Kidney capillary endothelial cell (primary cell): ENCODE measurements at places on chromosomes 12 and 14.

DNA sequence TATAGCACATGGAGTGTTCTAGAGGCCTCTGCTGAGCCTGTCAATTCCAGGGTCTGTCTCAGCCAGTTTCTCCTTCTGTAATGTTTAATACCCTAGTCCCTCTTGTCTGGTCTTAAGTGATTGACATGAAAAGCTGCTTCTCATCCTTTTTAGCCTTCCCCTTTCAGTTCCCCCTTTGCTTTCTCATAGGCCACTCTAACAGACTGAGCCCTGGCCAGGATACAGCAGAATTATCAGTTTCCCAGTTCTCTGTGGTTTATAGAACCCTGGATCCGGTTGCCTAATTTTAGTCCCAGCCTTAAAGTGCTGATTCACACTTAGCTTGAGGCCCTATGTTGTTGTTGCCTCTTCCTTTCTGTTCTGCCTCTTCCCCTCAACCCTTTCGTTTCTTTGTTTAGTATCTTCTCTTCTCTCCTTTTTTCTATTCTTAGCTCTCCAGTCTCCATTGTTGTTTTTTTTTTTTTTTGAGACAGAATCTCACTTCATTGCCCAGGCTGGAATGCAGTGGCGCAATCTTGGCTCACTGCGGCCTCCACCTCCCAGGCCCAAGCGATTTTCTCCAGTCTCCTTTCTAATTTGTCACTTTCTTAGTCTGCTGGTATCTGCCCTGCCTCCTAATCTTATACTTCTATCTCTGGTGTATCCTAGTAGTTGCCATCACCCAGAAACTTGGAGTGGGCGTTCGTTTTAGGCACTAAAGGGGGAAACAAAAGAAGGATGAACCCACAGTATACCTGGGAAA is 2.9 kb upstream of the BIN2 start:
- DNase-seq: no peak

DNA sequence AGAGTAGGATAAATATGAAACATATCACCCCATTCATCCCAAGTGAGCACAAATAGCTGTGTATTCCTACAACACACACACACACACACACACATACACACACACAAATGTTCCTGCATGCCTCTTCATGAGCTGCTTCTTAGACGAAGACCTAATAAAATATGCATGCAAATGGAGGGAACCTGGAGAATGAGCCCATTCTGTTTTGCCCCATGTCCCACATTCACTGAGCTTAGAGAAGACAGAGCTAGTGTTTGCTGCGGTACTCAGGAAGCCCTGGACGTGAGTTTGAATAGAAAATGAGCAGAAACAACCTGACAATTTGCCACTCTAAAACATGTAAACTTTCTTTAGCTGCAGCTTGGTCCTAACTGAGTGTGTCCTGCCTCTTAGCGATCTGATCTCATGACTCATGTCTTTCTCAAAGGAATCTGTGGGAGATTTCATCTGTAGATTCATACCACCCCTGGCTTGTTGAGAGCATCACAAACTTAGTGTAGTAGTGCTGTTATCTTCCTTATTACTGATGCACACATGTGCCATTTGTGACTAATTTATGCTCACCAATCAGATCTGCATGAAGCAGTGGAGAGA is 86.8 kb downstream of the ITPR2 start:
- no peak for DNase-seq

DNA sequence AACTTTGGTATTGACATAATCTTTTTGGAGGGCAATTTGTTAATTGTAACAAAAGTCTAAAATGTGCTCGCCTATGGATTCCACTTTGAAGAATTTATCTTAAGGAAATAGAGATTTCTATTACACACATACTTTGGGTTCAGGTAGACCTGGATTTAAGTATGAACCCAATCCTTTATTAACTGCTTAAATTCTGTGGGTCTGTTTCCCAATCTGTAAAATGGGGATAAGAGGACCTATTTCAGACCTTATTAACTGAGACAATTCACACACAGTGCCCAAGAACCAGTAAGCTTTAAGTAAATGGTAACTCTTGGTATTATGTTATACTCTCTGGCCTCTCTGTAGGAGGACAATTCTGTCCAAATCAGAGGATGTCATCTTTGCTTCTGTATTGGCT is 822 bp upstream of the EIF2B2 start:
- no peak for DNase-seq

GRCh38 chr14:68723808-68724268 is 69.0 kb downstream of the ZFP36L1 start:
- no peak for DNase-seq

DNA sequence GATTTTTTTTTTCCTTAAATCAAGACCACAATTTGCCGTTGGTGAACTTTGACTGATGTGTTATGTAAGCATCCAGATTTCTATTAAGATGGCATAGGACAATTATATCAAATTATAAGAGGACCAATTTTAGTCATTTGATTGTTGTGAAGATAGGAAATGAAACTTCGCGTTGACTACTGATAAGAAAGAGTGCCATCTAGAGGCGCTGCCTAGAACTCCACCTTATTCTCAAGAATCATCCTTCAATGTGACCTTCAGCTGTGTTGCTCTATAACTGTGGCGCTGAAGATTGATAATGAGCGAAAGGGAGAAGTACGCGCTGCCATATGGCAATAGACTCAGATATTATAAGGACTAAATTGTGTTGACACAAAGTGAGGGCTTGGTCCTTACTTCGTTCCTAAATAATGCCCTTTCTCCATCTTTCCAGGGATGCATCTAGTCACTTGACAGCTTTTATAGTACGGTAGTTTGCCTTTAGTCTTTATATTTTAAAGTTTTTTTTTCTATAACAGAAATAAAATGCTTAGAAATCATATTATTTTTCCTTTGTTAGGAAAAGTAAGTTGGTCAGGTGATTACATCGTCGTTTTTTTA is 350.8 kb upstream of the STXBP6 start:
- DNase-seq: peak; percentile 42

- no peak for DNase-seq
Observed at GRCh38 chr14:77421201-77421600, 2.1 kb downstream of the NOXRED1 start.

- no peak for DNase-seq
Observed at GRCh38 chr12:33752854-33753253, 269.4 kb upstream of the ALG10 start.

DNA sequence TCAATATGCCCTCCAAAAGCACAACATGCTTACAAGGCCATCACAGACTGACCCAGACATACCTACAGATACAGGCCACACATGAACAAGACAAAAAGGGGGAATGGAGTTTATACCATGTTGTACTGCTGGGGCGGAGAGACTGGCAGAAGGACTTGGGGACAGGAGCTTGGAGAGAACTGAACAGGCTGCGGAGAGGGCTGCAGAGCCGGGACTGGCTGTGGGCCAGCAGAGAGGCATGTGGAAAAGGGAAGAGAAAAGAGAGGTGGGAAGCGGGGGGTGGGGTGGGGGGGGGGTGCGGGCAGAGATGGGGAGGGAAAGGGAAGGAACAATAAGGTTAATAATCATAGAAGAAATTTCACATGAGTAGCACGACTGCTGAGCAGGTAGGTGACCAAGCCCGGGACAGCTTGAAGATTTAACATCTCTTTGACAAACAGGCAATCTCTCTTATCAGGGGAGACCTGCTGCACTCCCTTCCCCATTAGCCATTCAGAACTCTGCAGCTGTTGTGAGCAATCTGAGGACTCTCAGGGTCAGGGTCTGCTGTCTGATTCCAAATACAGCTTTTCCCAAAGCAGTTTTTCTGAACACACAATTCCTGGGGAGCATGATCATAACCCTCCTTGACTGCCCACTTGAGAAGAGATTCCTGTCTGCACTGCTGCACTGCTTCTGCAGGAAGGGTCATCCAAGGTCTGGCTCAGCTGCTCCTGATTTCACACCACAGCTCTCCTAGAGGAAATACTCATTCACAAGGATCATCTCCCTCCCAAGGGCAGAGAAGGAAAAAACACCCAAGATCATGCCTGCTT is 21.6 kb upstream of the STAC3 start:
- DNase-seq: peak; percentile 56

- DNase-seq: no peak
Observed at GRCh38 chr12:112327209-112327938, 54.9 kb downstream of the HECTD4 start.

GRCh38 chr12:100274291-100274690 is 7.3 kb downstream of the SCYL2 start:
- no peak for DNase-seq

- no peak for DNase-seq
Observed at GRCh38 chr14:99380402-99380801, 100.3 kb downstream of the SETD3 start.

- DNase-seq: peak; percentile 83
Observed at GRCh38 chr12:75816897-75817296, 214.7 kb downstream of the PHLDA1 start.

DNA sequence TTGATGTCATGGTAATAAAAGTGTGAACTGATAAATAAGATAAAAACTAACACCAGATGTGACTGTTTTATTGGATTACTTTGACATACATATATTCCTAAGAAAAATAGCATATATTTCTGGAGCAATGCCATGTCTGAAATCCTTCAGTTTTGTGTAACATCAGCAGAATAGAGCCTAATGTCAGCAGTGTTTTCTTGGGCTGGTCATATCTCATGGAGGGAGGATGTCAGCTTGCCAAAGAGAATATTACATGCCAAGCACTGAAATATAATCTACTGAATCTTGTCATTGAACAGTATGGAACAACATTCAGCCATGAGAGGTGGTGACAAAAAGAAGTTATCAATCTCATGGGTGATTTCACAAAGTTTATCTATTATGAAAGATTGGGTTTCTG is 220.3 kb downstream of the KLHL28 start:
- no peak for DNase-seq

DNA sequence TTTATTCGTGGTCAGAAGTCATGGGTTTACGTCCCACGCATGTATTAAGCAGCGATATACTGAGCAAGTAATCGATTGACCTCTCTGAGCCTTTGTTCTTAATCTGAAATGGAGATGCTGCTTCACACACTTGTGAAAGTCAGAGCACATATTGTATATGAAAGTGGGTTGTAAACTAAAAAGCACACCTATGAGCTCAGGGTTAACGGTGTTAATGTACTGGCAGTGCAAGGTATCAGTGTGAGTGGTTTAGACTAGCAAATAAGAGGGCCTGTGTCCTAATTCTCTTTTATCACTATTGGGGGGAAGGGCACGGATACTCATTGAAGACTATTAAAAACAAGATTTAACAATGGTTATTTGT is 676 bp downstream of the MRPL42 start:
- DNase-seq: no peak

GRCh38 chr14:54570631-54571415 is 3.9 kb downstream of the SAMD4A start:
- DNase-seq: peak; percentile 66

- no peak for DNase-seq
Observed at GRCh38 chr14:51240804-51241380, 845 bp downstream of the TMX1 start.

DNA sequence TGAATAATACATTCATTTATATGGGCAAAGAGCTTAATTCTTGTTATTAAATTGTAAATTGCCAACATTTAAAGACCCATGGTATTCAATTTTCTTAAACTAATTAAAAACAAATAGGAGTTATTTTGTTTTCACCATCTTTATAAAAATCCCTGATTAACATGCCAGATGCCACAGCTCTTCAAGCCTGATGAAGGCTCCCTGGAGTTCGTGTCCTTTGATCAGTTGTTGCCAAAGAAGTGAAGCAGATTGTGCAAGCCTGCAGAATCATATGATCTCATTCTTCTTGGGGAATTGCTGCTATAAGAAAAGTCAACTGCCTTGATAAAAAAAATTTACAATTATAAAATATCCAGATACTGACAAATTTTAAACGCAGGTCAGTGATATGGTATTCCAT is 288.3 kb upstream of the PPFIA2 start:
- DNase-seq: no peak

DNA sequence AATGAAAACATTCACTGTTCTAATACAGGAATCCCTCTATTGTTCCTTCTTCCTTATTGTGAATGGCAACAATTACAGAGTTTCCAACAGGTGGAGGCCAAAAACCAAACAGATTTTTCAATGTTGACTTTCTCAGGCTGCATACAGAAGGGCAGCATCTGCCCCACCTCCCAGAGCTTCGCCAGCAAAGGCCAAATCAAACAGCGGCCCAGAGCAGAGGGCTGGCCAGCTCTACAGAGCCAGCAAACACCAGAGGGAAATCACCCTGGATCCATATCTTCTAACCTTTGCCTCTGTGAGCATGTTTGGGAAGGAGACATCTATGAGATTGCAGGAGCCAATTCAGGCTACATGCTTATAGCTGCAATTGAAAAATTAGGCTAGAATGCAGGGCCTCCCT is 4.4 kb upstream of the CRACR2A start:
- no peak for DNase-seq

GRCh38 chr12:45235087-45236025 is 19.5 kb downstream of the ANO6 start:
- DNase-seq: no peak
